CD4-positive, alpha-beta T cell treated with Interleukin-15 for 4 hours (primary cell): ENCODE measurements at places on chromosomes 3 and 15.

DNA sequence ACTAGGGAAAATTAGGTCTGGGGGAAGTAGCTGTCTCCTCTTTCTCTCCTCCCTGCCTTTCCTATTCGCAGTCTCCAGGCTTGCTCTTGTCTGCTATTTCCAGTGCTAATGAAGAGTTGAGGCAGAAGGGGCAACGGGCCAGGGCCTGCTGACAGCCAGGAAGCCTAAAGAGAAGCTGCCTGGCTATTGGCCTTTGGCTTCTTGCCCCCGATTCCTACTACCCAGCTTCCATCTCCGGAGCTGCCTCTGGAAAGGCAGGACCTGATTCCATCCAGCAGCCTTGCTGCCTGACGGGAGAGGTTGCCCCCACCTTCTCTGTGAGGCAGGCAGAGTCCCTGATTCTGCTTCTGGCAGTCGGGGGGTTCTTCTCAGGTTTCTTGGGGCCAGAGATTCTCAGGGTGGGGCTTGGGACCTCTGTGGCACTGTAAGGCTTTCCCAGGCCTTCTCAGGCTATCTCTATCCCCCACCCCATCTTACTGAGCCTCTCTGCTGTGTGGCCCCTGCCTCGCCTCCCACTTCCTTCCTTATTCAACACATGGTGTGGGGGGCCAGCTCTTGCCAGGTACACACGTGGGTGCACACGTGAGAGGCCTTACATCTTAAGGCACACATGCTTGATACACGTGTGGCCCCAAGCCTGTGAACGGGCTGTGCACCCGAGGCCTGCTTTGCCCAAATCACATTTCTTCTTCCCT, 18.2 kb upstream of the JMJD7 start:
- DNase-seq: no peak

DNA sequence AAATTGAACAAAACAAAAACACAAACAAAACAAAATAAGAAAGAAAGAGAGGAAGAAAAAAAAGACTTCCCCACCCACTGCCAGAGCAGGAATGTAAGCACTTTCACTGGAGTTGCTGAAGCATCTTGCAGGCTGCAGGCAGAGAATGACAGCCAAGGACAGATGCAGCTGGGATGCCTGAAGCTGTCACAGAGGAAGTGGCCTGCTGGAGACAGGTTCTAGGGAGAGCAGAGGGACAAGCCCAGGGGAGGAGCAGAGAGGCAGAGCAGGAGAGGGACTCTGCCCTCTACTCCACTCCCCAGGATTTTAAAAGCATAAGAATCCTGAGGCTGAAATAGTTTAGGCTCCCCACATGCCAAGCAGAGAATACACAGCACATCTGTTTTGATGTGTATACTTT, 326.2 kb downstream of the TUSC7 start:
- DNase-seq: no peak

- DNase-seq: no peak
Observed at GRCh38 chr3:83625261-83625660, 1333.5 kb upstream of the CADM2 start.

DNA sequence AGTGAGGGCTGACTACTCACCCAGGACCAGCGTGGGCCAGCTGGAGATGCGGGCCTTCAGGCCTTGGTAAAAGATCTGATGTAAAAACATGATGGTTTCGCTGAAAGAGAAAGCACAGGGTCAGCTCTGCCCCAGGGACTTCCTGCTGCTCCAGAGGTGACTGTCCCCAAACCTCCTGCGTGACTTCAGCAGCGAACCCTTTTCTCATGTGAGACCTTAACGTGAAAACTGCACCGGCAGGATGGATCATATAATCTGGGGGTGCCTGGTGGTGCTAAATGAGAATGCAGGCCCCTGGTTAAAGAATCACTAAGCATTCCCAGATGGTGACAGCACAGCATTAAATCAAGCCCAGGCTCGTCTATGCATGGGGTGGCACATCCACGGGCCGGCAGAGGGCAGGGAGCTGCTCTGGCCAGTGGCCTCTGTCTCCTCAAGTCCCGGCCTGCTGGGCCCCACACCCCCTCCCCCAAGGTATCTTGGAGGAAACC, 55.4 kb downstream of the RASGRF1 start:
- DNase-seq: no peak

GRCh38 chr3:185677146-185677829, 91.2 kb downstream of the SENP2 start:
- no peak for DNase-seq

DNA sequence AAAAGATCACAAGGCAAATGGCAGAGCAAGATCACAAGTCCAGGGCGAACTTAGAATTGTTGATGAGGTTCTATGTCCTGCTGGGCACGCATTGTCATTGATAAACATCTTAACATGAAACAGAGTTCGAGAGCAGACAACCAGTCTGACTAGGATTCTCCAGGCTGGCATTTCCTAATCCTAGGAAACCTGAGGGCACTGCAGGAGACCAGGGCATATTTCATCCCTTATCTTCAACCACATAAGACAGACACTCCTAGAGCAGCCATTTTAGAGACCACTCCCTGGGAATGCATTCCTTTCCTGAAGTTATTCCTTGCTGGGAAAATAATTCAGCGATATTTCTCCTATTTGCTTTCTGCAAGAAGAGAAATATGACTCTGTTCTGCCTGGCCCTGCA, 1199.9 kb downstream of the SI start:
- no peak for DNase-seq

- no peak for DNase-seq
Observed at GRCh38 chr3:12782172-12782815, 14.2 kb upstream of the CAND2 start.

GRCh38 chr3:126551839-126552687, 6.7 kb downstream of the C3orf22 start:
- no peak for DNase-seq

- DNase-seq: peak; percentile 85
Observed at GRCh38 chr3:53114011-53114400, 16.2 kb downstream of the RFT1 start.

- no peak for DNase-seq
Observed at GRCh38 chr3:97968376-97968775, 3.9 kb downstream of the RIOX2 start.

DNA sequence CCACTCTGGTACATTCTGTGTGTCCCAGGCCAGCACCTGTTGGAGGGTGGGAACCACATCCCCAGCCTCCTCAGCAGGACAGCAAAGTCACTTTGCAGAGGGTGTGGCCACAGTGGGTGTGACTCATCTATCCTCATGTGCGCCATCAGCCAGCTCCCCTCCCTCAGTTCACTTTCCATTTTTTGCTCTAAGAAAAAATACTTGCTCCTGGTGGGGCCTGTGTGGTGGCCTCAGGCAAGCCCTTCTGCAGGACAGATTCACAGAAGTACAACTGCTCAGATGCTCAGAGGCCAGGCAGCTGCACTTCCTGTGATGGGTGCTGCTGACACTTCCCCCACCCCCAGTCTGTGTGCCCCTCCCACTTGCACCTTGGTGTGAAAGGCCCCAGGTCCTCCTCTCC, 78.3 kb upstream of the ALDH1L1 start:
- DNase-seq: no peak

- no peak for DNase-seq
Observed at GRCh38 chr3:171827836-171828458, 15.2 kb upstream of the TMEM212 start.

GRCh38 chr15:57867970-57868798, 161.7 kb downstream of the POLR2M start:
- DNase-seq: no peak
